COLO829 (cell line): ENCODE measurements at places on chromosomes 11 and 22.

GRCh38 chr11:106379265-106379664 is 301.8 kb downstream of the AASDHPPT start:
- no peak for DNase-seq

GRCh38 chr11:47083913-47084312 is 92.8 kb downstream of the ARFGAP2 start:
- DNase-seq = no peak

DNA sequence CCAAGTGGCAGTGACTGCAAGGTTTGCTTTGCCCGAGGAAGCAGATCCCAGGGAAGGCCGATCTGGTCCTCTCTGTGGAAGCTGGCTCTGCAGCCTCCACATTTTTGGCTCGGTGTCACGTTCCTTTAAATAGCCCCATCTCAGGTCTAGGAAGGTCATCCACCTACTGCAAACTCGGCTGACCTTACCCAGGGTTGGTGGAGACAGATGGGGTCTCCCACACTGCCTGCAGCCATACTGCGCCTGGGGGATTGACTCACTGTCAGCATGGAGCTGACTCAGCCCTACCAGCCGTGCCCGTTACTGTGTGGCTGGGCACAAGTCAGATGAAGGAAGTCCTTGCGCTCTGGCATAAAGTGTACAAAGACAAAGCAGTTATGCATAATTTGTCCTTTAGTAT is 16.9 kb downstream of the CDPF1 start:
- peak; percentile 85 for DNase-seq

DNA sequence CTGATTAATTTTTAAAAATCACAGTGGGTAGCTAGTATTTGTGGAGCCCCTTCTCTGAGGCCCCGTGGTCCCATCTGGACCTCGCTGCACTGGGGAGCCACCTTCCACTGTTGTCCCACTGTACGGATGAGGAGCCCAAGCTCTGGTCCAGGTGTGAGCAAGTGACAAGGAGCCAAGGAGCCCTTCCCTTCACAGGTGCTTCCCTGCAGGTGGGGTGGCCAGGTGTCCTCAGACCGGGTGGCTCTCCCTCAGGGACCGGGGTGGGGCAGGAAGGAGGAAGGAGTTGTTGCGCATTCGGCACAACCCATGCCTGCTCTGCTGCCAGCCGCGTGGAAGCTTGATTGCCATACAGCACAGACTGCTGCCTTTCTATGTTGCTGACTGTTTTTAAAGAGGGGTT is 10.4 kb upstream of the SEPTIN5 start:
- DNase-seq = no peak

GRCh38 chr22:39430576-39431150 is 26.1 kb upstream of the MGAT3 start:
- DNase-seq = no peak

DNA sequence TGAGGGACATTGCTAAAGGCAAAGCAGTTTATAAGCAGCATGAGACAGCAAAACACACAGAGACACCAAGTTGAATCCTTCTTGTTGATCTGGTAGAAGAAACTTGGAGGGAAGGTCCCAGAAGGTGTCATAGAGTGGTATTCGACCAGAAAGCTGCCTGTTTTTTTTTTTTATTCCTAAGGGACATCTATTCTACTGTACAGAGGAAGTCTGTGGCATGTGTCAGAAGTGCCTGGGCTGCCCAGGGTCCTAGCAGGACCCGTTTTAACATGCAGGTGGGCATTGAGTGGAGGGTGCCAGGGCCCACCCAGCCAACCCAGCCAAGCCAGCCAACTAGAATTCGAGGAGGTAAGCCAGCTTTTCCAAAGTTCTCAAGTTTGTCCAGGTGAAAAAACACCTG is 68.0 kb upstream of the ATXN10 start:
- no peak for DNase-seq

- no peak for DNase-seq
Observed at GRCh38 chr11:120034881-120035630, 102.9 kb downstream of the TRIM29 start.

- DNase-seq = no peak
Observed at GRCh38 chr11:12845163-12845562, 164.0 kb upstream of the RASSF10 start.

- no peak for DNase-seq
Observed at GRCh38 chr11:557328-558132, 3.0 kb downstream of the LMNTD2 start.

- DNase-seq = peak; percentile 66
Observed at GRCh38 chr22:43263645-43264514, 76.9 kb upstream of the TTLL12 start.
